ENCODE measurements at places on chromosomes 4 and X. TPM values are rescaled to one million over a fixed set of nuclear protein-coding genes. Genes with fewer than 3 reads are reported as not detected.

Gene CT83
- total RNA-seq = not detected

GRCh38 chrX:118632862-118633261 is 94.5 kb upstream of the IL13RA1 start:
- no peak for DNase-seq

DNA sequence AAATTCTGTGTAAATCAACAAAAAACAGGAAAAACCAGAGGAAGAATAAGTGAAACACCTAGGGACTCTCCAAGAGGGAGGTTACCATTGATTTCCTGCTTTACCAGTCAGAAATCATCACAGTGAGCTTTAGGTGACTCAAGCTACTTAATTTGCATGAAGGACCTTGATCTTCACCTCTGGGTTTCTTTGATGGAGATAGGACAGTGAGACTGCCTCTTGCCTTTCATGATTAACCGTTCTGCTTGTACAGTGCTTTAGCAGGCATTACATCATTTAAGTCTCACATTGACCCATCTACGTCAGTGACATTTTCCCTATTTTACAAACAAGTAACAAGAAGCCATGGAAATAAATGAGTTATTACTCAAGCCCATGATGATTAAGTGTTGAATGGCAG is 3.4 kb upstream of the GK start:
- no peak for DNase-seq

Gene PAGE5
- total RNA-seq = not detected

DNA sequence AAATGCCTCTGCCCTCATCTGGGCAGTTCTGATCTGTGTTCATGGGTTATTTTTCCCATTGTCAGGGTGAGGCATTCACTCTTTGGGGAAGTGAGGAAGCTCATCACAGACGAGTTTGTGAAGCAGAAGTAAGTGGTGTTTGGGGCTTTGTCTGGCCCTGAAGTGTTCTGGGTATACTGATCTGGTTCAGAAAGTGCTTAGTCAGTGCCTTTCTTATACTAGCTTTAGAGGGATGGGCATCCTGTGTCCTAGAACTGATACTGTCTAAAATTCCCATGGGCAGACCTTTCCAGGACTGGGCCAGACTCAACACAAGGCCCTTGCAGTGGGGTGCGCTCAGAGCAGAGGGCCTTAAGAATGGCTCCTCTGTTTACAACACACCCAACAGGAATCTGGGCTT is 6.4 kb downstream of the TRO start:
- DNase-seq = peak; percentile 0

DNA sequence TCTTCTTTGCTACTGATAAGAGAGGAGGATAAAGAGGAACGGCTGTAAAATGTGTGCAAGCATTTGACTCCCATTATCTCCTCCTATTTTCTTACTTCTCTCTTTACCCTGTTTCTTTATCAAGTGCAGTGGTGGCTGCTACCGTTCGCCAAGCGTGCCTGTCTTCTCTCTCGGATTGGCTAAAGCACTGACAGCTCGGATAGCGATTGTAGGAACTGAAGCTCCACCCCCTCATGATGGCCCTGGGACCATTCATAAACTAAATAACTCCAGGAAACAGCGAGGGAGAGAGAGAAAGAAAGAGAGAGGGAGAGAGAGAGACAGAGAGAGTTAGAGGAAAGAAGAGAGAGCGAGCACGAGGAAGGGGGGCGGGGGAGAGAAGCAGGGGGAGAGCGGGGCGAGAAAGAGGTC is 305 bp upstream of the MAB21L2 start:
- DNase-seq = peak; percentile 64

DNA sequence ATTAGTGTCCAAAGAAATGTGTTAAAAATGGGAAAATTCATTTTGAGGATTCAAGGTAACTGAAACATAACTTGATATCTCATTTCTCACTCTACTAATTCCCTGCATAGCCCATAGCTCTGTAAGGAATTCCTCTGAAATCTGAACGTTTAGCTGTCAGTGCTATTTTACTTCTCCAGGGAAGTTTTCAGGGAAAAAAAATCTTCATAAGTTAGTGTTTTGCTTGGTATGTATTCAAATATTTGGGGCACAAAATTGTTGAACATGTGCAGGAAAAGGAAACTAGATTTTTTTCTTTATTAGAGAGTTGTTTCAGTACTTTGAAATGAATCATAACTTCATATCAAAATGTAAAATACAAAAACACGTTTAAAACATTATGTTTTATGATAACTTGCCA is 891.4 kb downstream of the CENPC start:
- no peak for DNase-seq

All from H7 (cell line).